Hippocampal formation (tissue), 2 donors: ENCODE measurements at places on chromosomes 2 and 18.

DNA sequence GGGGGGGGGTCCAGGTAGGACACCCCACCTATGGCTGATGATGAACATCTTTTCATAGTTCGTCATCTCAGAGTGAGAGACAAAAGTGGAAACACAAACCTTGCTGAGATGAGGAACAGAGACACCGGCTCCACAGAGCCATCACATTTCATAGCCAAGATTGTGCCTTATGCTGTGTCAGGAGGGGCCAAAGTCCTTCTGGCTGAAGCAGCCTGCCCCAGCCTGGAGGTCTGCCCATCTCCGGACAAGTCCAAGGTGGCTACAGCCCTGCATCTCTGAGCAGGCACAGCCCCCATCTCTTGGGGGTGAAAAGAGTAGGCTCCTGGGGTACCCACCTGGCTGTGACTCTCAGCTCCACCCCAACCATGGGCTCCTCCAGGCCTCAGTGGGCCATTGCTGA lies 70.3 kb downstream of the ZBTB7C start:
- no peak for DNase-seq

DNA sequence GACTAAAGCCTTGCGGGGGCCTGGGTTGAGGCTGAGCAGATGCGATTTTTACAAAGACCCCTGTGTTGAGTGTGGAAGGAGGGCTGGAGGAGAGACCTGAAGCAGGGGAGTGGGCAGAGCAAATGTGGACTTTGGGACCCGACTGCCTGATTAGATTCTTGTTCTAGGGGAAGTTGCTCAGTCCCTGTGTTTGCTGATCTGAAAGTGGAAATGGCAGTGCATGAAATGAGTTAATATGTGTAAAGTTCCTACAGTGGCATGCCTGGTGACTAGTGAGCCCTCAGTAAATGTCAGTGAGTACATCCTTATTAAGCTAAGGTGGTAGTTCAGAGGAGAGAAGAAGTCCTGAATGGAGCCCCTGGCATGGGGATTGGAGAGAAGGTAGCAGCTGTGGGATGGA lies 52.3 kb downstream of the ARMC9 start:
- no peak for DNase-seq

DNA sequence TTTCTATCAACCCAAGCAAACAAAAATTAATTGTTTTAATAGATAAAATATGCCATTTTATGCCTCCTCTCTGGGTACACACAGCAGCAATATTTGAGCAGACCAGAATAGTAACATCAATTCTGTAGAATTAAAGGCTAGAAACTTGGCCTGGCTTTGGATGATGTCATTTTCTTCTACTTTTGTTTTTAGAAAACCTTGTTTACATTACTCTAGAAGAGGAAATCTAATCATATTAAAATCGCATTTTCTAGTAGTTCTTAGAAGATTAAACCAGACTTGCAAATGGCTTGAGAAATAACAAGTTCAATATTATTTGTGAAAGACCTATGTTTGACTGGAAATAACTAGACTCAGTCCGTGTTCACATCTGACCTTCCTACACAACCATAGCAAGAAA lies 102.3 kb upstream of the RFX8 start:
- no peak for DNase-seq

GRCh38 chr2:143928613-143929012 lies 591.3 kb downstream of the ZEB2 start:
- DNase-seq: no peak

- no peak for DNase-seq
These were observed 748.1 kb upstream of the LRATD1 start for GRCh38 chr2:13884291-13884976.

- DNase-seq: no peak
These were observed 233.3 kb downstream of the LDLRAD4 start for GRCh38 chr18:13451661-13452387.

- no peak for DNase-seq
These were observed 462.7 kb downstream of the METTL4 start for GRCh38 chr18:2108591-2108990.

DNA sequence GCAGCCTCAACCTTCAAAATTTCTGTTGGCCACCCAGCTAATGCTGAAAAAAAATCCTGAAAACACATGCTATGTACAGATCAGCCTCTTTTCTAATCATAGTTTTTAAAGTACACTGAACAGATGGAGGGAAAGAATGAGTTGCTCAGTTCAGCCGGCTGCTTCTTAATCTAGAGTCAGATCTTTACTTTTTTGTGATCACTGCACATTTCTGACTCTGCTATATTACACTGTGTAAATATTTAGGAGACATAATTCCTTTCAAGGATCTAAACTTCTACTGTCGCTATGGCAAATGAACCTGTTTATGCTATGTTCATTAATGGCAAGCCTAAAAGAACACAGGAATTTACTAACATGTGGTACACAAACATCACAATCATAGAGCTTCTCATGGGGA lies 114.2 kb downstream of the SRBD1 start:
- no peak for DNase-seq

DNA sequence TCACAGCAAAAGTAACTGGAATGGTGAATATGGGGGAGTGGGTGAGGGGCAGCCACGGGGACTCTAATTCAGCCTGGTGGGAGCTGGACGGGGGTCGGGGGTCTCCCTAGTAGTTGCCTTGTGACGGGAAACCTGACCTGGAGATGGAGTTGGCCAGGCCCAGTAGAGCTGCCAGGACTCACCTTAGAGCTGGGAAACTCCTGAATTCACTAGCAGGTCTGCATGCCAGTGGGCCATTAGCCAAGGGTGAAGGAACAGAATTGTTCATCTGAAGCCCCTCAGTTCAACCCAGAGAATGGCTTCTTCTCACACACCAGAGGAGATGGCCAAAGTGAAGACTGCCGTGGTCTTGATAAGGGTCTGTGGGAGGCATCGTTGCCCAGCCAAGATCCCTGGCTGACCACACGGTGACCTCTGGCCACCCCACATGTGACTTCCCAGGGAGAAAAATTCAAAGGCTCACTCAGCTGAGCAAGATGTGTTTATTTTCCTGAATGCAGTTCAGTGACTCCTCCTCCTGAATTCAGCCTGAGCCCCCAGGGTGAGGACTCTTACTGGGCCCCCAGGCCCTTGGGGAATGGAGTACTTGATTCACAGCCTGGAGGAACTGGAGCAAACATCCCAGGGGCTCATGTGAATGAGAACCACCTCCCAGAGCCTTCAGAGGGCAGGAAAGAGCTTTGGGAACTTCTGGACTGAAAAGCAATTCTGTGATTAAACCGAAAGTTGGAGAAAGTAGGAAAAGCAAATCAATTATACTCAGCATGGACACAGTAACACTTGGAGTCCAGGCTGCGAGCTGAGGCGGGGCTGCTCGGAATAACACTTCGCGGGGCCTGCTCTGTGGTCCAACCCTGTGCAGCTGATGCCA lies 25.2 kb downstream of the MOCOS start:
- DNase-seq: no peak

DNA sequence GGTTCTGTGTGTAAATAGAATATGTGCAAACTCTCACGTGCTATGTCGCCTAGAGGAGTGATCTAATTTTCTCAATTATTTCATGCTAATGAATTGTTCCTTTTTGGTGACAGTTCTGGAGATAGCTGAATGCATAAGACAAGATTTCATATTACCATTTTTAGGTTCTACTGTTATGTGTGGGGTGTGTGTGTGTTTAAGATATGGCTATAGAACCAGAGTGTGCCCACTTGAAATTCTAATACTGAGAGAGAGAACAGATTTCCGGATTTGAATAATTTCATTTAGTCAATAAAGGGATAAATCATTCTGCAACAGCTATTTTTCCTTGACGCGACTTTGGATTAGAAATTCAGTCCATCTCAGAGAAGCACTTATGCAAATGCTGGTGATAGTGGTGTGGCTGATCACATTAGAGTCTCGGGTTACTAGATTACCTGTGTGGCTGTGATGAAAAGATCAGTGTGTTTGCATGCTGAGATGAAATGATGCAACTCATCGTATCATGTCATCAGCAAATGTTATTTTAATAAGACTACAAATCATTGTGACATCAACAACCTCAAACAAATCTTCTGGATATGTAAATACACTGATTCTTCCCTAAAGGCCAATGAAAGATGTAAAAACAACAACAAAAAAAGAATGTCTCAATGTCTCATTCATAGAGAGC lies 415.9 kb downstream of the EPHA4 start:
- no peak for DNase-seq

- DNase-seq: no peak
These were observed 133.5 kb upstream of the IL1R2 start for GRCh38 chr2:101858246-101858645.

GRCh38 chr2:70541481-70542020 lies 12.1 kb downstream of the TGFA start:
- peak; percentile 42 for DNase-seq

DNA sequence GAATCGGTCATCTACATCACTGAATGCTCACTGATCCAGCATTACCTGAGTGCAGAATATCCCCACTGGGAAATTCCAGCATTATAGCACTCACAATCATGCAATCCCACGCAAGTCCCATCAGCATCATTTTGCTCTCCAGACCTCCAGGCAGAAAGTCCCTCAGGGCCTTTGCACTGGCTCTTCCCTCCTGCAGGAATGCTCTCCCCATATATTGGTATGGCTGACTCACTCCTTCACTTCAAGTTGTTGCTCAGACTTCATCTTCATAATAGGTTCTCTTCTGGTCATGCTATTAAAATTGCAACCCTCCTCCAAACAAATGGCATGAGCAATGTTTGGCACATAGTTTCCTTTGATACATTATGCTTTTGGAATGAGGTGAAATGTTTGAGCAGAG lies 64.7 kb upstream of the CELF4 start:
- DNase-seq: no peak

DNA sequence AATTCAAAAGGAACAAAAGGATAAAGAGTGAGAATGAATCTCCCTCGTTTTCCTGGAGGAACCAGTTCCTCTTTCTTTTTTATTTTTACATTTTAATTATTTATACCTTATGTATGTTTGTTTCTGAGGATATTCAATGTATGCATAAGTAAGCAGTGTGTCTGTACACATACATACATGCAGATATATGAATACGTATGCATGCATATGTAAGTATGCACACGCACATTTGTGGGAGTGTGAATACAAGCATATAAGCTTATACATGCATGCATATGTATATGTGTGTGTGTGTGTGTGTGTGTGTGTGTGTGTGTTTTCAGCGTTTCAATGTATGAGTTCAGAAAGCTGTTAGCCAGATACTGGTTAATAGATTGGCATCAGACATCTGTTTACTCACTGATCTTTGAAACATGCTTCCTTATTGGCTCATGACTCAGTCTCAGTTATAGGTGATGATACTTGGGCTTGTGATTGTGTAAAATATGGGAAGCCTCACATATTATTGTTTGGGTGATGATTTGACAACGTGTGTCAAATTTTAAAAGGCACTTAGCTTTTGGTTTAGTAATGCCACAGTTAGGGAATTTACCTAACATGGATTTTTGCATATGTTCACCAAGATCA lies 279.7 kb upstream of the TRIB2 start:
- DNase-seq: no peak

DNA sequence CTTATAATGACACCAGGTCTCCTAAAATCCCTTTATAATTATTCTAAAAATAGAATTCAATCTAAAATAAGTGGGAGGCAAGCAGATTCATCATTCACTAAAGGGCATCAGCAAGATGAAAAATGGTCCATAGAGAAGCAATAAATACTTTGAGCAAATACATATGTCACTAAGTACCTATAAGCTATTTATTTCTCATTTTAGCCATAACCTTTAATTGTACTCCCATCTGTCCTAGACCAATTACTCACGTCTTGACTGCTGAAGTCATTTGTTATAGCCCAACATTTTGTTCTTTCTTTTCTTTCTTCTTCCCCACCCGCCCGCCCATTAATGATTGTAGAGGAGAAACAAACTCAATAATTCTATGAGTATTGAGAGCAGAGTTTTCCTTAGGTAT lies 105.7 kb downstream of the MAP2 start:
- no peak for DNase-seq

DNA sequence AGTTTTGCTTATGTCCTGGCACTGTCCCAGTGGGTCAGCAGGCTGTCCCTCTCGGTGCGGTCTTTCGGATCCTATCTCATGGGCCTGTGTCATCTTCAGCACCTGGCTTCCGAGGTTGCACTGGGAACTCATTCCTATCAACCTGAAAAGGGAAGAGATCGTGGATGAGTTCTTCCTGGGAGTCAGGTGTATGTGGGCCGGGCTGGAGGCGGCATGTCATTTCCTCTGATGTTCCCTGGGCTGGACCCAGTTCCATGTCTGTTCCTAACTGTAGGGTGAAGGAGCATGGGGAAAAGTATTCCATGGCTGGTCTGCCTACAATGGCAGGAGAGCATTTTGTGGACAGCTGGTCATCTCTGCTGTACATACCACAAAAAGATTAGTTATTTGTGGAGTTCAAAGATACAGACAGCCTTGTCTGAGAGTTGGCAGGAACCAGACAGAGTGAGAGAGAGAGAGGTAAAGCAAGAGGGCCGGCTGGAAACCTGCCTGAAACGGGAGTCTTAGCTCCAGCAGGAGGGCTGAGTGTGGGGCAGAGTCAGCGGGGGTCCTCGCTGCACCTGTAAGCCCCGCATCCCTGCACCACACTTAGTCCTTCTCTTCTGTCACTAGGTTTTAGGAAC lies 25.2 kb downstream of the FAM228A start:
- DNase-seq: no peak

- no peak for DNase-seq
These were observed 328.6 kb downstream of the CNTNAP5 start for GRCh38 chr2:124353656-124354055.

GRCh38 chr2:173300458-173300857 lies 54.2 kb upstream of the CDCA7 start:
- DNase-seq: no peak

GRCh38 chr2:180291552-180292421 lies 284.7 kb upstream of the CWC22 start:
- DNase-seq: no peak

DNA sequence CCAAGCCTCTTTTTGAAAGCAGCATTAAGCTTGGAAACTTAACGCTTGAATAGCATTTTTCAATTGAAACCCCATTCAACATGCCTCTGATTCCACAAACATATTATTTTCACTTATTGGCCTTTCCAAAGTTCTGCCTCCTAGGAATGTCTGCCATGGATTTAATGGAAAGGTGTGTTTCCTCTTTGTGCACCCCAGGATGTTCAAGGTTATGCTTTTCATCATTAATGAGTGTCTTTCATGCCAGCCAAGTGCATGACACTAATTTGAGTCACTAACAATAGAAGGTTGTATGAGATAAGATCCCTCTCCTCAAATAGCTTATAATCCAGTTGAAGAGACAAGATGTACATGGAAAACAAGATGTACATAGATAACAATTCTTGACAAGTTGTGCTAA lies 84.7 kb downstream of the ALPK2 start:
- DNase-seq: no peak
